ENCODE measurements at places on chromosomes 7 and 10.

GRCh38 chr7:11427686-11428273 is 404.2 kb downstream of the THSD7A start:
- DNase-seq: no peak

DNA sequence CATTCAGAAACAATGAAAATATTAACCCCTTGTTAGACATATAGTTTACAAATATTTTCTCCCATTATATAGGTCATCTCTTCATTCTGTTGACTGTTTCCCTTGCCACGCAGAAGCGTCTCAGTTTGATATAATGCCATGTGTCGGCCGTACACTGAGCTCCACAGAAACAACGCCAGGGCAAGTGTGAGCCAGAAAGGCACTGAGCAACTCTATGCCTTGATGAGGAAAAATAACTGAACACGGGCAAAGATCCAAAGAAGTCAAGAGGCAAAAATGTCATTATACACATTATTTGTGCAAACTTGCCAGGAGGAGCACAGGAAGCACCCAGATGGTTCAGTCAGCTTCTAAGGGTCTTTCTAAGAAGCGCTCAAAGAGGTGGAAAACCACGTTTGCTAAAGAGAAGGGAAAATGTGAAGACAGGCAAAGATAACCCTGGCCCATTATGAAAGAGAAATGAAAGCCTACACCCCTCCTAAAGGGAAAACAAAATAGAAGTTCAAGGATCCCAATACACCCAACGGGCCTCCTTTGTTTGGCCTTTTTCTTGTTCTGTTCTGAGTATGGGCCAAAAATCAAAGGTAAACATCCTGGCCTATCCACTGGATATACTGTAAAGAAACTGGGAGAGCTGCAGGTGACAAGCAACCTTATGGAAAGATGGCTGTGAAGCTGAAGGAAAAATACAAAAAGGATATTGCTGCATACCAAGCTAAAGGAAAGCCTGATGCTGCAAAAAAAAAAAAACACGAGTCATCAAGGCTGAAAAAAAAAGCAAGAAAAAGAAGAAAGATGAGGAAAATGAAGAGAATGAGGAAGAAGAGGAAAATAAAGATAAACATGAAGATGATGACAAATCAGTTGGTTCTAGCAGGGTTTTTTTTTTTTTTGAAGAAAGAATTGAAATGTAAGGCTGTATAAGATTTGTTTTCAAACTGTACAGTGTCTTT is 15.5 kb downstream of the ARHGAP12 start:
- DNase-seq: no peak

GRCh38 chr7:88278881-88279280 is 27.8 kb downstream of the STEAP4 start:
- DNase-seq: no peak

- no peak for DNase-seq
These were observed 544 bp downstream of the SEC23IP start for GRCh38 chr10:119893074-119893473.

GRCh38 chr7:47154791-47155190 is 427.1 kb downstream of the TNS3 start:
- no peak for DNase-seq

DNA sequence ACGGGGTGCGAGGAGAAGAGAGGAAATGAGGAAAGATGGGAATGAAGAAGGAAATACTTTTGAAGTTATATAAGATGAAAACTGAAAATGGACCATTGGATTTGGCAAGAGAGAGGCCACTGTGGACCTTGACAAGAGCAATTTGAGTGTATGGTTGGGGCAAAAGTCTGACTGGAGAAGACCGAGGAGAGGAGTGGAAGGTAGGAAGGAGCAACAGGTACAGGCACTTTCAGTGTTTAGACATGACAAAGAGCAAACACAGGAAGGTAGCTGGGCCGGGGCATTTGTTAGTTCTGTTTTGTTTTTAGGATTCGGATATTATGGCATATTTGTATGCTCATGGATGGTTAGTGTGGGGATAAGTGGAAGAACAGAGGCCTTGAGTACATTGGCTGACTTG is 99.4 kb downstream of the TAF3 start:
- no peak for DNase-seq

- DNase-seq: no peak
These were observed 150.5 kb downstream of the PTPN20 start for GRCh38 chr10:47061776-47062175.
